ENCODE measurements at places on chromosomes 6 and 20. TPM values are rescaled to one million over a fixed set of nuclear protein-coding genes. Genes with fewer than 3 reads are reported as not detected.
A peak's percentile ranks its signal among the peaks of the same experiment; 100 is the strongest.

The ETV7 gene
- 1.0 TPM for total RNA-seq

The ZBTB24 gene
- total RNA-seq: 8.0 TPM

The HTR1E gene
- not detected for total RNA-seq

The UBD gene
- total RNA-seq: not detected

The EYS gene
- not detected for total RNA-seq

The E2F1 gene
- total RNA-seq: 2.1 TPM

The BPIFB2 gene
- total RNA-seq: not detected

The SLC26A8 gene
- total RNA-seq: not detected

The ASIP gene
- not detected for total RNA-seq

The TAAR2 gene
- total RNA-seq: not detected

The OPRM1 gene
- not detected for total RNA-seq

The EPHA7 gene
- total RNA-seq: under 0.01 TPM

The PRKN gene
- total RNA-seq: 5.6 TPM

The TAAR6 gene
- total RNA-seq: not detected

The GHRH gene
- total RNA-seq: not detected

The CLPSL2 gene
- not detected for total RNA-seq

The TNNC2 gene
- 1.3 TPM for total RNA-seq

DNA sequence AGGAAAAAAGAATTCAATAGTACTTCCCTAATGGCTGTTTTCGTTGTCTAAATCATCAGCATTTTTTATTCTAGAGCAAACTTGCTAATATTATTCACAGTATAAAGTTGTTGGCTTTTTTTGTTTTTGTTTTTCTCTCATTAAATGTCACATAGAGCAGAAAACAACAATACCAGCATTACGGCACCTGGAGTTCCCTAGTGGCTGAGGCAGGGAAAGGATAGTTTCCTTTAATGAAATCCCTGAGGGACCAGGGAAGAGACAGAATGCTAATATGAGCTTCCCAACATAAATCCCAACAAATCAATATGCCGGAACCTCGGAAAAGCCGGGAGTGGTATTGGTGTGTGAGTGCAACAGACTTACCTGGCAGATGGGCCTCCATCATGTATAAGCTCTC, 235.2 kb upstream of the ASCC3 start:
- DNase-seq: no peak

DNA sequence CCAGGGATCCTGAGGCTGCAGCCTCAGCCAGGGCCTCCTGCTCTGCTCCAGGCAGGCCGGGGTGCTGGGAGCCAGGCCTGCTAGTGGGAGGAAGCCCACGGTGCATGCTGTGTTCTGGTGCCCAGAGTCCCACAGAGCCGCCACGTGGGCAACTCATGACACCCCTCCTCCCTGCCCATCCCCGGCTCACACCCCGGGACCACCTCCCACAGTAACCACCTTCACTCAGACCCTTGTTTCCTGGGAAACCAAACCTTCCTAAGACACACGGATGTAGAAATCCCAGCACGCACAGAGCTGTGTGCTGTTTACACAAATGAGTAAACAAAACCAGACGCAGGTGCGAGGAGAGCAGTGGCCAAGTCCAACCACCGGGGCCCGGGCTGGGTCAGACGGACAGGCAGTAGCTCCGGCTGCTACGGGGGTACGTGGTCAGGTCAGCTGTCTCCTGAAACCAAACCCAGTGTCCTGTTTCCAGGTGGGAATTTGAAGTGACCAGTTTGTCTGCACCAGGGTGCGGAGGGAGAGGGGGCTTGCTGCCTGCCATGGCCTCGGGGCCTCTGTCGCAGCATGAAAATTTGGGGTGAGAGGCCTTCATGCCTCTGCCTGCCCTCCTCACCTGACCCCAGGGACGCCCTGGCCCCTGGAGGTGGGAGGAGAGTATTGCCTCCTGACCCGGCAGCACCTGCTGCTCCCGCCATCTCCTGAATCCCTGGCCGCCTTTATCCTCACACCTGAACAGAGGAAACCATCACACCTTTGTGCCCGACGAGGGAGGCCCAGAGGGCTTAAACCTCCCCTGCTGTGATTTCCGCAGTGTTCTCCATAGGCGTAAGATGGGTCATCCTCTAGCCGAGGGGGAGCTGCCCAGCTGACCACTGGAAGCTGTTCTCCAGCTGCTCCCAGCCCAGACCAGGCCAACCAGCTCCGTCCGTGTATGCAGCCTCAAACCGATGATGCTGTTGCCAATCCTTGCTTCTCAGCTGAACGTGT, 52.0 kb upstream of the SMOC2 start:
- DNase-seq: no peak

- no peak for DNase-seq
These were observed 47.8 kb downstream of the CEP43 start for GRCh38 chr6:167046861-167047495.

DNA sequence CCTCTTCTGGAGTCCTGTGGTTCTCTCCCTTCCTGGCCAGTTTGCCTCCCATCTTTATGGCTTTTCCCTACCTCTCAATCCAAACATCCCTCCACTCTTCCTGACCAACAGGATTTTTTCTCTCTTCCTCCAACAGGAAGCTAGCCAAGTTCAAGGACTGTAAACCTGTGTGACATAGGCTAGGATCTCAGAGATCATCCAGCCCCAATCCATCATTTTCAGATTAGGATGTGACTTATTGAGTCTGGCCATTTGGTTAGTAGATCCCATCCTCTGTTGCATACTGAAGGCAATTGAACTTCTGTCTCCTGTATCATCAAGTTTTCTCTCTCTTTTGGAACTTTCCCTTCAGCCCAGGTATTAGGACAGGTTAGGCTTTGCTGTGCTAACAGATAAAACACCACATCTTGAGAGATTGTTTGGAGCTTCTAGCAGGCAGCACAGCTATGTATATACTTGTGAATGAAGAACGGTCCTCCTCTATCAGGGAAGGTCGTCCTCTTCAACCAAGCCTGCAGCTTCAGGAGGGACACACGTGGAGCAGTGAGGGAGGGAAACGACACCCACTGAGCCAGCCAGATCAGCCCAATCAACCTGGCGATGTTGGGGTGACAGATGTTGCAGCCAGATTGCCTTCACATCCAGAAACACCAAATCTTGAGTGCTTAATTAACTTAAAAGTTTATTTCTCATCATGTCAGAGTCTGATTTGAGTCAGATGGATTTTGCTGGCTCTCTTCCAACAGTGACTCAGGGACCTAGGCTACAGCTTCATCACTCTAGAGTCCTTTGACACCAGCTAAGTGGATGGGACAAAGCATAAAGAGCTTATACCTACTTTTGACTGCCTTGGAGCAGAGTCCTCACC, 106.8 kb downstream of the GJA10 start:
- peak; percentile 53 for DNase-seq

DNA sequence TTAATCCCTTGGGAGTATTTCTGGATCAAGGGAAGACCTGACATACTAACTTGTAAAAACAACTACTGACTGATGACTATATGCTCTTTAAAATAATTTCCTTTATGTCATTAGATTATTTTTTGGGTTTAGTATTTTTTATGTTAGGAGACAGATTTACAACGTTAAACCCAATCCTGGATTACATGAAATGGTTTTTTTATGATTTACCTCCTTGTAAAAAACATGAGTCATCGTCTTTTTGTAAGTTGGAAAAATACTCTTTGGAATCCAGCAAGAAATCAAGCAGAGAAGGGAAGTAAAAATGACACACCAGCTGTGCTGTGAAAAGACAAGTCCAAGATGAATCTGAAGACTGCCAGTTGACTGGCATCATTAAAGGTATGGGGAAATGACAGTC, 6.7 kb downstream of the STK4 start:
- no peak for DNase-seq

GRCh38 chr6:56204134-56204533, 43.2 kb downstream of the COL21A1 start:
- DNase-seq: no peak

GRCh38 chr20:63258781-63259180, 4.5 kb upstream of the NKAIN4 start:
- DNase-seq: peak; percentile 31

GRCh38 chr6:42352856-42353564, 98.7 kb downstream of the TRERF1 start:
- DNase-seq: peak; percentile 70

GRCh38 chr6:142561511-142562265, 259.9 kb downstream of the ADGRG6 start:
- DNase-seq: no peak

GRCh38 chr6:12014027-12014872, 2.1 kb downstream of the HIVEP1 start:
- DNase-seq: peak; percentile 94

DNA sequence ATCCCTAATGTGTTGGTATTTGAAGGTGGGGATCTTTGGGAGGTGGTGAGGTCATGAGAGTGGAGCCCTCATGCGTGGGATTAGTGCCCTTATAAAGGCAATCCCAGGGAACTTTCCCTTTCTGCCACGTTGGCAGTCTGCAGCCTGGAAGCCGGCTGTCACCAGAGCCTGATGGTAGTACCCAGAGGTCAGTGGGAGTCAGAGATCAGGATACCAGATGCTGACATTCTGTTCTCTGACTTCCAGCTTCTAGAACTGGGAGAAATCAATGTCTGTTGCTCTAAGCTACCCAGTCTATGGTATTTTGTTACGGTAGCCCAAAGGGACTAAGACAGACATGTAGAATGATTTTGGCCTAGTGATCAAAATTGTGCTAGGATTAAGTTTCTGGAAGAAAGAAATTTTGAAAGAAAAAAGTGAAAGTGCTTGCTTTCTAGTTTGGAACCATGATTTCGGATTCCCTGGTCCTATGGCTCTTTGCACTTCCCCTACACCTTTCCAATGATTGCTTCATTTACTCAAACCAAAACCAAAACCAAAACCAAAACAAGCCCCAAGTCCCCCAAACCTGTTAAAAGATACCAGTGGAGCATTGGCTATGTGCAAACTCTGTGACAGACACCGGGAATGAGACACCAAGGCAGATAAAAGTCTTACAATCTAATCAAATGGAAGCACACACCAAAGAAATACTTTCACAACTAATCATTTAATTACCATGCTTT, 173.7 kb upstream of the ZNF217 start:
- no peak for DNase-seq

DNA sequence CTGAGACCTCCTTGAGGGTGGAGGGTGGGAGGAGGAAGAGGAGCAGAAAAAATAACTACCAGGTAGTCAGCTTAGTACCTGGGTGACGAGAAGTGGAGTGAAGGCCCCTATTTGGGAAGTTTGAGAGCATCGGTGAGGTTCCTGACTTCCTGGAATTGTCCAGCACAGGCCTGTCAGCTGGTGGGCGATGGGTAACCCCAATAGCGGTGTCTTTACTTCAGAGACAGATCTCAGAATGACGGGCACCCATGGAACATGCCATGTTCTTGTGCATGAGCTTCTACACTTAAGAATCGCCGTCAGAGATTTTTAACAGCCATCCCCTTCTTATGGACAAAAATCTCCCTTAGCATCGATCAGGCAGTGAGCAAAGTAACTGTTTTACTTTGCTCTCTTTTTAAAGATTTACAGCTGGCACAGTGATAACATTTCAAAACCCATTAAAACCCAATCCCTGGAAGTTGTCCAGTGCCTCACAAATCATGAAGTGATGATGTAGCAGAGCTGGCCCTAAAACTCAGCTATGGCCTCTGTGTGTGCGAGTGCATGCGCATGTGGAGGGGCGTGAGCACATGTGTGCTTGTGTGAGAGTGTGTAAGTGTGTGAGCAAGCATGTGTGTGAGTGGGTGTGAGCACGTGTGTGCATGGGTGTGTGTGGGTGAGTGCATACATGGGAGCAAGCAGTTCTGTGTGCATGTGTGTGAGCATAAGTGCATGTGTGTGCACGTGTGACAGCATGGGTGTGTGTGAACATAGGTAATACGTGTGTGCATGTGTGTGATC, 85.2 kb downstream of the DLL1 start:
- DNase-seq: no peak

DNA sequence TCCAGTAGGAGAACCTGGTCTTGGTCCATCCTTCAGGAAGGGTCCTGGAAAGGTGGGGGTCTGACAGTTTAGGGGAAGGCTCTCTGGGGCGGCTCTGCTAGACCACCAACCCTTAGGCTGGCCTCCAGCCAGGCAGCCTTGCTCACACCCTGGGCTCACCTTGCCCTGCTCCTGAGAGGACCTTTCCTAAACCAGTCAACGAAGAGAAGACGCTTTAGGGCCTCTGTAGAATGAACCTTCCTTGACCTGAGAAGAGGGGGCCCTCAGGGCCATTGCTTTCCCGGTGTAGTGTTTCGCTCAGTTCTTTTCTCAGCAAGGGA, 1.1 kb downstream of the CDC25B start:
- DNase-seq: no peak

DNA sequence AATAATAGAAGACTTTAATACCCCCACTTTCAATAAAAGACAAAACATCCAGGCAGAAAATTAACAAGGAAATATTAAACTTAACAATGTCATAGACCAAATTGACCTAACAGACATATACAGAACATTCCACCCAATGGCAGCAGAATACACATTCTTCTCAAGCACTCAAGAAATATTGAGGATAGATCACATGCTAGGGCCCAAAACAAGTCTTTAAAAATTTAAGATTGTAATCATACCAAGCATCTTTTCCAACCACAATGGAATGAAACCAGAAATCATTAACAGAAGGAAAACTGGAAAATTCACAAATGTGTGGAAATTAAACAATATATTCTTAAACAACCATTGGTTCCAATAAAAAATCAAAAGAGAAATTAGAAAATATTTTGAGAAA, 161.0 kb downstream of the COL12A1 start:
- DNase-seq: no peak

- DNase-seq: no peak
These were observed 66.3 kb downstream of the PPP1R3G start for GRCh38 chr6:5151360-5151954.

GRCh38 chr6:53239526-53239925, 90.9 kb upstream of the GCM1 start:
- DNase-seq: no peak

- no peak for DNase-seq
These were observed 111.9 kb downstream of the CEBPB start for GRCh38 chr20:50302341-50303057.

GRCh38 chr20:62860391-62860923, 1.2 kb downstream of the TCFL5 start:
- peak; percentile 55 for DNase-seq

- no peak for DNase-seq
These were observed 1502.2 kb downstream of the GRIK2 start for GRCh38 chr6:102895683-102896082.

DNA sequence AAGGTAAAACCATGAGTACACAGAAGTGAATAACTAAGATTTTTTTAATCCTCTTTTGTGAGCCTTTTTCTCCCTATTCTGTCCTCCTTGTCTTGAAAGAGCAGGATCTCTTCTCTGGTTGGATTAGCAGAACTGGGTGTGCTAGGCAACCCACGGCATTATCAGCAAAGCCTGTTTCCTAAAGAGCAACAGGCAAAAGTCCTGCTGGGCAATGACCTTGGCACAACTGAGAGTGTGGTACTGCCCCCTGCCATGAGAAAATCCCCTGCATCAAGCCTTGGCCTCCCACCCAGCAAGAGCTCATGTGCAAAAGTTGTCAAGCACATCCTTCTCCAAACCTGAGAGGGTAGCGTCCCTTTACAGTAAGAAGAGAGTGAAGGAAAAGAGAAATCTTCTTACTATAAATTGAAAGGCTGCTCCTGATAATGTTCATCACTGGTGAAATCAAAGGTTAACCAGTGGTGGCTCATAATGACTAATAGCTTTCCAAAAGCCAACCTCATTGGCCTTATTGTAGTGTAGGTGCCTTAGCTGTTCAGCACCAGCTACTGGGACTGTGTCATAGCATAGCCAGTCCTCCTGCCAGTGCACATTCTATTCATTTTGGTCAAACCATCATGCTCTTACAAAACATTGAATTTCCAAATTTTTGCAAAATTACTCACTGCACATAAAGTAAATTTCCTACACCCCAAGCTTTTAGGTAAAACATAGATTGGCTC, 17.1 kb downstream of the KIF6 start:
- peak; percentile 10 for DNase-seq

Data from fibroblast of lung (primary cell).